ENCODE measurements at places on chromosomes 1 and 21.

- no peaks in the 10 kb centered on the region for H3K36me3 ChIP-seq
- H3K4me3 ChIP-seq, result no peak overlapping the region
- no peak overlapping the region for H3K27ac ChIP-seq
- no peak for DNase-seq
- H3K4me1 ChIP-seq, result no peaks in the 10 kb centered on the region
These were observed 267.9 kb downstream of the ZNF326 start for GRCh38 chr1:90262791-90263190.

GRCh38 chr1:78009276-78009675 is 4.5 kb downstream of the DNAJB4 start:
- no peak overlapping the region for H3K27ac ChIP-seq
- no peaks in the 10 kb centered on the region for H3K36me3 ChIP-seq
- no peaks in the 10 kb centered on the region for H3K4me1 ChIP-seq
- no peak overlapping the region for H3K4me3 ChIP-seq
- DNase-seq, result no peak
- no peaks in the 10 kb centered on the region for H3K27me3 ChIP-seq

DNA sequence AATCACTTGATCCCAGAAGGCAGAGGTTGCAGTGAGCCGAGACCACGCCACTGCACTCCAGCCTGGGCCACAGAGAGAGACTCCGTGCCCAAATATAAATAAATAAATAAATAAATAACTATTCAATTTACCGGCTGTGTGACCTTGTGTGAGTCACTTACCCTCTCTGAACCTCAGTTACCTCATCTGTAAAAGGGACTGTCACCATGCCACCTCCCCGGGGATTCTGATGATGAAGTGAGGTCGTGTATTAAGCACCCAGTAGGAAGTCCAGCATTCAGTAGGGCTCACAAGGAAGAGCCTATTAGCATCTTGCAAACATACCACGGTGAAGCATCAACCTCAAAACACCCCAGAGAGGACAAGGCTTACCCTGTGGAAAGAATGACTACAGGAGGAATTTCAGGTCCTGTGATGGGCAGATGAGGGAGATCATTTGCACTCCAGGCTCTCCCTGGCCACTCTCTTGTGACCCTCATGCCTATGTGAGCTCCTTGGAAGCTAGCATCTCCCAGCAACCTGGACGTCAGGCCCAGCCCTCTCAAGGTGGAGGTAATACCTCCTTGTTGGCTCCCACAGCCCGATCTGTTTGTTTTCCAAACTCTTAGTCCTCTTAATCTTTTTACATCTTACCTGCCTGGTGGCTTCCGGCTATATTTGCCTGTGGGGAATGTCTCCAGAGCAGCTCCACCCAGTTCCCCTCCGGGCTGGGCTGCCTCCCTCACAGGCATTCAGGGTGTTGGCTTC is 7.6 kb upstream of the C1QA start:
- H3K4me1 ChIP-seq, result peaks cover 13% of the 10 kb centered on the region
- H3K4me3 ChIP-seq, result no peak overlapping the region
- H3K36me3 ChIP-seq, result no peaks in the 10 kb centered on the region
- no peaks in the 10 kb centered on the region for H3K27me3 ChIP-seq

- H3K4me3 ChIP-seq, result no peak overlapping the region
- no peaks in the 10 kb centered on the region for H3K4me1 ChIP-seq
- no peak for DNase-seq
- no peaks in the 10 kb centered on the region for H3K36me3 ChIP-seq
These were observed 37.5 kb downstream of the GPR88 start for GRCh38 chr1:100575406-100575805.

DNA sequence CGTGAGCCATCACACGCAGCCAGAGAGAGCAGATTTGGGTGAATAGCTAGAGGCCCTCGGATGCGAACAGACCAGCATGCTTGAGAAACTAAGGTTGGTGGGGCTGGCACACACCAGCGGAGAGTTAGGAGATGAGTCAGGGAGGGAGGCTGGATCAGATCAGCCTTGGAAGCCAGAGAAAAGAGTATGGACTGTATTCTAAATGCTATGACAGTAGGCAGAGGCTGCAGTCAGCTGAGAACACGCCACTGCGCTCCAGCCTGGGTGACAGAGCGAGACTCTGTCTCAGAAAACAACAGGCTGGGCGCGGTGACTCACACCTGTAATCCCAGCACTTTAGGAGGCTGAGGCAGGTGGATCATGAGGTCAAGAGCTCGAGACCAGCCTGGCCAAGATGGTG is 4.0 kb upstream of the PLEKHM2 start:
- no peak overlapping the region for H3K4me3 ChIP-seq
- H3K4me1 ChIP-seq, result no peaks in the 10 kb centered on the region
- H3K27me3 ChIP-seq, result no peaks in the 10 kb centered on the region
- H3K36me3 ChIP-seq, result no peaks in the 10 kb centered on the region
